ENCODE measurements at places on chromosomes 12 and 14.
A peak's percentile ranks its signal among the peaks of the same experiment; 100 is the strongest.

- no peak for DNase-seq
These were observed 161.0 kb downstream of the ALX1 start for GRCh38 chr12:85441025-85441424.

DNA sequence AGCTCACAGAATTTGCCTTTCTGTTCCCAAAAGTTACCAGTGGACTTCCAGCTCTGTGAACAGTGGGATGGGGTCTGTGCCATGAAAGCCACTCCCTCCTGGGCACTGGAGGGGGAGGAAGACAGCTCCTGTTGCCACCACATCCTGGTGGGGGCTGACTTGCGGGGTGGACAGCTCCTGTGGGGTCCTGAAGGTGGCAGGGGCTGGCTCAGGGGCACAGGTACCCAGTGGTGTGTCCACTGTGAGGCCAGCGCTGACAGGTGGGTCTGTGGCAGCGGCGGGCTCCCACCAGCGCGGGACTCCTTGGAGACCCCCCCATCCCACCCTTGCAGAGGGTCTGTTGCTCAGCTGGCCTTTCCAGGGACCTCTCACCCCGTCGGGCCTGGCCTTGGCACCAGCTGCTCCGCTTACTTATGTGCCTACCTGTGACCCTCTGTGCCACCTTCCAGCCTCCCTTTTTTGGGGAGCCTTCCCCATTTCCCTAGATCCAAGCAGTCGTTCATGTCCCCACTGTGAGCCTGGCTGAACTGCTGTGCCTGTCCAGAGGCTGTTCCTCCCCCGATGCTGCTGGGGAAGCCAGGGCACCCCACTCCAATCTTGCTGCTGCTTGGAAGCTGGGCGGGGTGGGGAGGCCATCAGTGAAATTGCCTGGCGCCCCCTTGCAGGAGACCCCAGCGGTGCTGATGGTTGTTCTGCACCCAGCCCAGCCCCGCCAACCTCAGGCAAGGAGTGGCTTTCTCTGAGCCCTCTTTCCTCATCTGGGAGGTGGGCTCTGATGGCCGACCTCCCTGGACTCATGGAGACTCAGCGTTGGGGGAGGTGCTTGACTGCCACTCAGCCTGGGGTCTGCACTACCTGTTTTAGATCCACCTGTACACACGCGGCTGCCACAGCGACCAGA, 2.2 kb downstream of the TEDC1 start:
- DNase-seq, result no peak

DNA sequence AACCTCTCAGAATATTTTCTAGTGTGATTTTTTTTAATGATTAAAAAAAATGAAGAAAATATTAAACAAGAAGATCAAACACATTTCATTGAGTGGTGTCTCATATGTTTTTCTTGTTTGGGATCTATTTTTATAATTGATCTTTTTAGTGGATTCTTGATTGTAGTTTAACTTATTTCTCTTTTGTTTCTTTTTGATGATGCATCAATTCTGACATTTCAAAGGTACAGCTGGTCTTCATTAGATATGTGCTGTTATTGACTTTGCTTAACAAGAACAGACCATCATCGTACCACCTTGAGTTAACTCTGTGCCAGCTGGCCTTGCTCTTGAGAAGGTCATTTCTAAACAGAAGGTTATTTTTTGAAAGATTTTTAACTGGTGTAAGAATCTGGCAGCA, 45.8 kb upstream of the FGD4 start:
- no peak for DNase-seq

DNA sequence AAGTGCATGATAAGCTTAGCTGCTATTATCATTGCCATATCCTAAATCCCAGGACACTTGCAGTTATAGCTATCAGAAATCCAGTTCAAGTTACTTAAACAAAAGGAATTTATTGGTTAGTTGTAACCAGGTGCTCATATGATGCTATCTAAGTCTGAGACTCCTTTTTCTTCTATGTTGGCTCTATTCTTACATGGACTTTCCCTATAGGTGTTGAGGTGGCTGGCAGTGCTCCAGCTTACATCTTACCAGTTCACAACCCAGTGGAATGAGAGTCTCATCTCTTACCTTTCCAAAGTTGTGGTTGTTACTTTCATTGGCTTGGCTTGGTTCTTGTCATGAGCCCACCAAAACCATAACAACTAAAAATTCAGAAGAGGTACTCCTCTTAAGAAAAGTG, 94.6 kb downstream of the DACT1 start:
- peak; percentile 13 for DNase-seq

GRCh38 chr12:29228474-29229157, 79.5 kb downstream of the FAR2 start:
- no peak for DNase-seq

- no peak for DNase-seq
These were observed 410.6 kb downstream of the DAD1 start for GRCh38 chr14:22178333-22178839.

DNA sequence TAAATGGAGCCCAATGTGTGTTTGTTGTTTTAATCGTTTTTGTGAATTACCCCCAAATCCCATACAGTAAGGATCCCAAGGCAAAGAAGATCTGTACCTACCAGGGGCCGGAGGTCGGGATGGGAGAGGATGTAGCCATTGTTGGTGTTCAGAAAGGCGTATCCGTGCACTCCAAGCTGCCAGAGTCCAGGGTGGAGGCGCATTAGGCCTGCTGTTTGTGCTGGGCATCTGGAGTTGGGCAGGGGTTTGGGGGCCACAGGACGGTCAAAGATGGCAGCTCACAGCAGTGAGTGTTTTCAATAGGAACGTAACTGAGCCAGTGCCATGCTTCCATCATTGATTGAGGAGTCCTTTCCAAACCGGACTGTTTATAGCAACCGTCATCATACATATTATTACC, 40.2 kb downstream of the CACNA2D4 start:
- no peak for DNase-seq
